ENCODE measurements at places on chromosomes 5 and 9.

- DNase-seq, result no peak
Observed at GRCh38 chr5:80230269-80230992, 25.4 kb downstream of the SERINC5 start.

DNA sequence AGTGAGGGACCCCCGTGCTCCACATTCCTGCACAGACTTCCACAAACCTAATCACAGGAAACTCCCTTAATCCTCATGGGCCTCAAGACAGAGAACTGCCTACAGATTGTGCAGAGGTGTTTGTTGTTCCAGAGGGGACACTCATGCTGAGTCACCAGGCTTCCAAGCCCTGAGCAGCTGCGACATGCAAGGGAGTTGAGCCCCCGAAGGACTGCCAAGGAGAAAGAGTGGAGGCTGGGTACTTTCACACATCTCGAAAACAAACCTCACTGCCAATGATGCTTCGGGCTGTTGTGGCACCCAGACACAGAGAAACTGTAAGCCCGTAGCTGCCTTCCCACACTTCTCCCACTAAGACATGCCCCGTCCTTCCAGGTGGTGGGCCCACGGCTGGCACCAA is 480.8 kb downstream of the CDH12 start:
- no peak for DNase-seq

DNA sequence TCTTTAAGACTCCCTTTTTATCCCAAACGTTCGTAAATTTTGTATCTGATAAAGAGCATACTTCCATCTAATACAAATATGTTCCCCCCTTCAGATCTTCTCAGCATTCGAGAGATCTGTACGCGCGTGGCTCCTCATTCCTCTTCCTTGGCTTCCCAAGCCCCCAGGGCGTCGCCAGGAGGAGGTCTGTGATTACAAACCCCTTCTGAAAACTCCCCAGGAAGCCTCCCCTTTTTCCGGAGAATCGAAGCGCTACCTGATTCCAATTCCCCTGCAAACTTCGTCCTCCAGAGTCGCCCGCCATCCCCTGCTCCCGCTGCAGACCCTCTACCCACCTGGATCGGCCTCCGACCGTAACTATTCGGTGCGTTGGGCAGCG is 19.9 kb downstream of the CDKN2A start:
- no peak for DNase-seq

GRCh38 chr9:114347675-114348074 is 18.0 kb downstream of the ORM2 start:
- no peak for DNase-seq

- no peak for DNase-seq
Observed at GRCh38 chr5:140635291-140636257, 2.6 kb upstream of the CD14 start.

- DNase-seq, result peak; percentile 36
Observed at GRCh38 chr9:124210697-124211096, 47.1 kb upstream of the NEK6 start.

DNA sequence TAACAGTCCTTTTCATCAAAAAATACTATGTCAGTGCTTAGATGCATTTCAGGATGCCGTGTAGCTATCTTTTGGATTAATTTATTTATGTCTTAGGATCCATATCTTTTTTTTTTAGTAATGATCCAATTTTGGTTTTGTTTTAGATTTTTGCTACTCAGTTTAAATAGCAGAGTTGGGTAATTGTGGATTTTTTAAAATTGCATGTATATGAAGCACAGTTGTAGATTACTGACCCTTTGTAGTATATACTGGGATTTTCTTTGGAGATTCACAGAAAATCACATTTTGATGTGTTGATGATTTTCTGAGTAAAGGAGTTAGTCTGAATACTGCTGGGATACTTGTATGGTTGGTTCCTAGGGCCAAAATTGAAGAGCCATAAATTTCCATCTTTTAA is 111.8 kb downstream of the NIPBL start:
- no peak for DNase-seq

DNA sequence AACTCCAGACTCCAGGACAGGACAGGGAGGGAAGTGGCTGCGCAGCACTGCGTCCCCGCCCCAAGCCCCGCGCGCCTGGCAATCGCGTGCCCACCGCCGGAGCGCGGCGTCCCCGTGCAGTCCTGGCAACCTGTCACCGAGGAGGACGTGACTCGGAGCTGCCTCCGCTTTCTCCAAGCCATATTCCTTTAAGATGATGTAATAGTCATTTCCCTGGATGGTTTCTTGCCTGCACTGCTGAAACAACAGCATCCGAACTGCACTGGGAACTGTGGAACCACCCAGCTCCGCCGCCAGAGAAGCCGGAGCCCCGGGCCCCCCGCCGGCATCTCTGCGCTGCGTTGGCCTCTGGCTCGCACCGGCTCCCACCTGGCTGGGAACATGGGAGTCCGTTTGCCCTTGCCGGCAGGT is 34.5 kb downstream of the KCTD16 start:
- no peak for DNase-seq

DNA sequence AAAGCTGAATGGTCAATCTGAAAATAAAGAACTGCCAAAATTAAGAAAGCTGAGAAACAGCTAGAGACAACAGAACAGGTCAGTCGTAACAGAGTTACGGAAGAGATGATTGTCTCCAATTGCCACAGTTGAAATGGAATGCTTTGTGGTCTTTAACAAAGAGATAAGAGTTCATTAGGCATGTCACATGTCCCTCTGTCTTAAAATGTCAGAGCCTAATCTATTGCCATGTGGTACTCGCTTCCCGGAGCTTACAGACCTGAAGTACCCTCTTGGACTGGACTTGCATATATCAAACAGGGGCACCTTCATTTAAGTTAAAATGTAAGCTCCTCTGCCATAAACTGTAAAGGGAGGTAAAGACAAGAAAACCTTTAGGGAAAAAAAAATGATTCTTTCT is 19.7 kb downstream of the TTC39B start:
- no peak for DNase-seq

- no peak for DNase-seq
Observed at GRCh38 chr5:53913941-53914340, 353.5 kb downstream of the NDUFS4 start.

DNA sequence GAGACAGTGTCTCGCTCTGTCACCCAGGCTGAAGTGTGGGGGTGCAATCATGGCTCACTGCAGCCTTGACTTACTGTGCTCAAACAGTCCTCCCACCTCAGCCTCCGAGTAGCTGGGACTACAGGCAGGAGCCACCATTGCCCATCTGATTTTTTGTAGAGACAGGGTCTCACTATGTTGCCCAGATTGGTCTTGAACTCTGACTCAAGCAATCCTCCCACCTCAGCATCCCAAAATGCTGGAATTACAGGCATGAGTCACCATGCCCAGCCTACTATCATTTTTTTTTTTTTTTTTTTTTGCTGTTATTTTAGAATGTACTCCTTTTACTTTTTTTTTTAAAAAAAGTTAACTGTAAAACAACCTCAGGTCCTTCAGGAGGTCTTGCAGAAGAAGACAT is 449.0 kb downstream of the CCDC171 start:
- DNase-seq, result no peak

DNA sequence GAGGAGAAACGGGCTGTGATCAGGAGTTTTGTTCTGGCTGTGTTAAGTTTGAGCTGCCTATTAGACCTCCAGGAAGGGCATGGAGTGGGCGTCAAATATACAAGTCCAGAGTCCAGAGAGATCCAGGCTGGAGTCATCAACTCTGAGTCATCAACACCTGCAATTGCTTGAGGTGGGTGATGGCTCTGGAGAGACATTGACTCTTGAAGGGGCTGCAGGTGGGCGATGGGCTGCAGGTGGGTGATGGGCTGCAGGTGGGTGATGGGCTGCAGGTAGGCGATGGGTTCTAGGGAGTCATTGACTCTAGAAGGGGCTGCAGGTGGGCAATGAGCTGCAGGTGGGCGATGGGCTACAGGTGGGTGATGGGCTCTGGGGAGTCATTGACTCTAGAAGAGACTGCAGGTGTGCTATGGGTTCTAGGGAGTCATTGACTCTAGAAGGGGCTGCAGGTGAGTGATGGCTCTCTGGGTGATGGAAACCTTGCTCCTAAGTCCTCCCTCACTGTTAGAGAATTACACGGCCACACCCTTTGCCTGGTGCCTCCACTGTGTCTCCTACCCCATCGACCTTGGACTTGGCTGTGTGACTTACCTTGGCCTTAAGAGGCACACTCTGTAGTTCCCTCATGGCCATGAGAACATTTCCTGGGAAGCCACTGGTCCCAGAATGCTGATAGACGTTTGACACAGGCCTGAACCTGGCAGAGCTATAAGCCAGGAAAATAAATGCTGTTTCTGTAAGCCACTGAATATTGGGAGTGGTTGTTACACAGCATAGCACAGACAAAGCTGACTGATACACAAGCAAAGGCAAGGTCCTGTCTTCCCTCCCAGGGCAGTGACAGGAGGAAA is 10.4 kb upstream of the FIBCD1 start:
- no peak for DNase-seq

- no peak for DNase-seq
Observed at GRCh38 chr5:31113101-31113500, 80.4 kb upstream of the CDH6 start.

DNA sequence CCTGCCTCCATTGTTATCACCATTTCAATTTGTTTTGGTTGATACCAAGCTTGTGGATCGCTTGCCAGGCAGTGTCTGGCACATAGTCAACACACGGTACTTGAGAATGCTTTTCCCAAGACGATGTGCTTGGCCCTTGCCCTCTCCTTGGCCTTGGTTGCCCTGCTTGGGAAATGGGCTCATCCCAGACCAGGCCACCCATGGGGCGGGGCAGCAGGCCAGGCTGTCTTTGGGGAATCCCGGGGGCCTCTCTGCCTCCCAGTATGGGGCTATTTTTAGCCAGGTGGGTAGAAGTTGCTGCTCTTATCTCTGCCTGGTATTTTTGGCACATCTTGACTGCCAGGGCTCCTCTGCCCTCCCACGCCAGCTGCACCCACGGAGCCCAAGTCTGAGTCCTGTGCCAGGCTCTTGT is 49.9 kb downstream of the LMX1B start:
- no peak for DNase-seq

DNA sequence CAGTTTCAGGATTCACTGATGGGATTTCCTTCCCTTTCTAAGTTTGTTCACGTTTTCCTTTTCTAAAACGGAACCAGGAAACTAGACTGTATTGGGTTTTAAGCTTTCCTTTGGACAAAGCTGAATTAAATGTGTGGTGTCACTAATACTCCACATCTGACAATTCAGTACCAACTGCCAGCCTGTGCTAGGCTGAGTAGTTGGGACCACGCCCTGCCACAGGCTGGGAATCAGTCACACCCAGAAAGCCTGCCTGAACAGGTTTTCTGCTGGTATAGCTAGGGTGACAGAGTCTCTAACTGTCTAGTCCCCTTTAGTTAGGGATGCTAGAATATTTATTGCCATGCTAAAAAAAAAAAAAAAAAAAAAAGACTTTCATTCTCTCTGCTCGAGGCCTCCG is 15.6 kb downstream of the SPACA9 start:
- DNase-seq, result no peak

GRCh38 chr9:107285286-107285685 is 2.2 kb downstream of the RAD23B start:
- no peak for DNase-seq

GRCh38 chr5:96752341-96753016 is 55.3 kb downstream of the ERAP1 start:
- DNase-seq, result no peak

DNA sequence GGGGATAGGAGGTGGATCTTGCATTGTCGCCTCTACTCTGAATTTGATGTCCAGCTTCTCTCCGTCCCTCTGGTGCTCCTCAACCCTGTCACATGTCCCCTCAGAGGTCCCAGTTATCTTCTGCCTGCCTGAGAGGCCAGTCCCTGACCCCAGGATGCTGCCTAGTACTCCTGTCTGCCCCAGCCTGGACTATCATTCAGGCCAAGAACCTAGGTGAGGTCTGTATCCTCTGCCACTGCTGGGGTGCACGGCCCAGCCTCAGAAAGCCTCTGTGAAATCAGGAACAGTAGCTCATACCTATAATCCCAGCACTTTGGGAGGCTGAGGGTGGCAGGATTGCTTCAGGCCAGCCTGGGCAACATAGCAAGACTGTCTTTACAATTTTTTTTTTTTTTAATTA is 8.6 kb downstream of the SPINK4 start:
- DNase-seq, result no peak

DNA sequence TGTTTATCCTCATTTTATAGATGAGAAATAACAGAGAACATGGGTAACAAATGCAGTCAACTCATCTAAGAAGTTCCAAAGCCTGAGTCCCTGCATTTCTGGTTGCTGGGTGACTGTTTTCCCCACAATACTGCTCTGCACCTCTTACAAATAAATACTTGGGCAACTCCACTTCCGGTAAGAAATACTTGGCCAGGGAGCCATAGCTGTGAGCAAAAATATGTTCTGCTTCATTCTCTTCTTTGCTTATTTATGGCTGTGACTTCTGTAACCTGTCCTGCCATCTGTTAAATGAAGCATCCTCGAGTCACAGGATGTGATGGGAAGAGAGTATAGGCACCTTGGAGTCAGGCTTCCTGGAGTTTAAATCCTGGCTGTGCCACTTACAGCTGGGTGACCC is 49.9 kb downstream of the GDNF start:
- no peak for DNase-seq

DNA sequence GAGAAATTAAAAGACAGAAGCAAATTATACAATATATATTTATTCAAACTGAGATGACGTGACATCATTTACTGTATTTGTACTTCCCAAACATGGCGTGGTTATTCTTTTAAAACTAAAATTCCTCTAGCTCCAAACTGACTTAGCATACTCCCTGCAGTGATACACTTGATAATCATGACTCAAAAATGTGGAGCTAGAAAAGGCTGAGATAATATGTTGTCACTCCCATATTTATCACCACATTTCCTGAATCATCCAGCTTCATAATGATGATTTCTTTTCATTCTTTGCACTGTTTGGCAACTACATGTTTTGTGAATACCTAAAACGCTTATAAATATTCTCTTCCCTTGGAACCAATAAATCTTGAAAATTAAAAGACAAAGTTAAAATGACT is 341.0 kb downstream of the EBF1 start:
- no peak for DNase-seq

DNA sequence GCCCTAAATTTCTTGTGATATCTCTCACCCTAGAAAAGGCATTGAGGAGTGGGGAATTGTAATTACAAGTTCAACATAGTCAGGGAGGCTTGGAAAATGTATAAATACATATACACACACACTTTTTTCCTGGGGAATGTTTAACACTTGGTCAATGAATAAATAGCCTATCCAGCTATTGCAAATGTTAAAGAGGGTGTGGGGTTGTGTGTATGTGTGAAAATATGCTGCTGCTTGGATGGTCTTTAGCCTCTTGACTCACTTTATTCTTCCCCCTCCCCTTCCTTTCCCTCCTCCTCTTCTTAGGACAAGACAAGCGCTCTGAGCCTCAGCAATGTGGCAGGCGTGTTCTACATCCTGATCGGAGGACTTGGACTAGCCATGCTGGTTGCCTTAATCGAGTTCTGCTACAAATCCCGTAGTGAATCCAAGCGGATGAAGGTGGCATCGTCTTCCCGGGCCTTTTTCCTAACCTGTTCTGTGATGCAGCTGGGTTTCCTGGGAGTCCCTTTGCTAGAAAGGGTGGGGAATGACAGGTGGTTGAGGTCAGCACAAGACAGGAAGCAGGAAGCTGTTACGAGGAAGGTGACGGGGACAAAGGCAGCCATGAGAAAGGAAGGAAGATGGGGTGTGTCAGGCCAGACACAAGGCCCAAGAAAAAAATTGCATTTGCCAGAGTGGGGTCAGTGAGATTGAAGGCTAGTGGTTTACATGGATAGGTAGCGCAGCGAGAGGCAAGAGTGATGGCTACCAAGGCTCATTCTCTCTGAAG is 236.5 kb downstream of the FAM114A2 start:
- DNase-seq, result no peak

GRCh38 chr5:176388003-176388443 is 375 bp downstream of the NOP16 start:
- DNase-seq, result no peak

- no peak for DNase-seq
Observed at GRCh38 chr5:56161927-56162326, 71.2 kb downstream of the ANKRD55 start.

- DNase-seq, result no peak
Observed at GRCh38 chr5:155952486-155953089, 374.4 kb upstream of the SGCD start.
